Thoracic aorta (tissue), 2 donors: ENCODE measurements at places on chromosomes 12 and 14.
A peak's percentile ranks its signal among the peaks of the same experiment; 100 is the strongest.

GRCh38 chr14:30108975-30109700 is 181.5 kb upstream of the PRKD1 start:
- H3K27me3 ChIP-seq = no peaks in the 10 kb centered on the region
- no peak for DNase-seq
- no peak overlapping the region for H3K27ac ChIP-seq

GRCh38 chr14:89429199-89430181 is 12.5 kb upstream of the FOXN3 start:
- no peaks in the 10 kb centered on the region for H3K36me3 ChIP-seq
- peaks cover 35% of the 10 kb centered on the region for H3K4me1 ChIP-seq
- DNase-seq = no peak
- H3K27me3 ChIP-seq = no peaks in the 10 kb centered on the region

GRCh38 chr14:53399057-53399456 is 245.9 kb upstream of the DDHD1 start:
- H3K4me1 ChIP-seq = no peaks in the 10 kb centered on the region
- no peaks in the 10 kb centered on the region for H3K36me3 ChIP-seq
- H3K27ac ChIP-seq = no peak overlapping the region
- H3K4me3 ChIP-seq = no peak overlapping the region
- H3K27me3 ChIP-seq = no peaks in the 10 kb centered on the region

DNA sequence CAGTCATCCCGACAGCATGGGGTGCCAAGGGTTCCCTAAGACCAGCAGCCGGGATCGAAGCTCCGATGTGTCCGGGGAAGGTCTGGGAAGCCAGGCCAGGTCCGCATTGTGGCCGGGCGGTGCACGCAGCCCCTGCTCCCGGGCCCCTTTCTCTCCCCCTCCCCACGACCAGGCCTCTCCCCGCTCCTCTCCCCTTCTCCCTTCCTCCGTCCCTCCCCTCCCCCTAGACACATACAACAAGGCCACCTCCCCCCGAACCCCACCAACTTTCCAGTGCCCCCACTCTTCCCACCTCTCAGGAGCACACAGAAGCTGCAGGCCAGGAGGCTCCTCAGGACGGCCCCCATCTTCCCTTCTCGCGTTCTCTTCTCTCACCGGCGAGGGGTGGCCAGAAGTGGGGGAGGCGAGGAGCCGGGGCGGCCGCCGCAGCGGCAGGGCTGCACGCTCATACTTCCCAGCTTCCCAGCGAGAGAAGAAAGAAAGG is 413 bp downstream of the LRP6 start:
- H3K27me3 ChIP-seq = no peaks in the 10 kb centered on the region
- H3K4me3 ChIP-seq = peak overlapping the region; percentile 91
- peaks cover 25% of the 10 kb centered on the region for H3K4me1 ChIP-seq
- H3K36me3 ChIP-seq = no peaks in the 10 kb centered on the region
- DNase-seq = no peak

- peaks cover 29% of the 10 kb centered on the region for H3K4me1 ChIP-seq
- H3K27me3 ChIP-seq = no peaks in the 10 kb centered on the region
- H3K36me3 ChIP-seq = no peaks in the 10 kb centered on the region
- peak overlapping the region; percentile 43 for H3K4me3 ChIP-seq
- H3K27ac ChIP-seq = peak overlapping the region; percentile 98
Measured at GRCh38 chr12:93813972-93814821, 137.0 kb downstream of the CRADD start.

DNA sequence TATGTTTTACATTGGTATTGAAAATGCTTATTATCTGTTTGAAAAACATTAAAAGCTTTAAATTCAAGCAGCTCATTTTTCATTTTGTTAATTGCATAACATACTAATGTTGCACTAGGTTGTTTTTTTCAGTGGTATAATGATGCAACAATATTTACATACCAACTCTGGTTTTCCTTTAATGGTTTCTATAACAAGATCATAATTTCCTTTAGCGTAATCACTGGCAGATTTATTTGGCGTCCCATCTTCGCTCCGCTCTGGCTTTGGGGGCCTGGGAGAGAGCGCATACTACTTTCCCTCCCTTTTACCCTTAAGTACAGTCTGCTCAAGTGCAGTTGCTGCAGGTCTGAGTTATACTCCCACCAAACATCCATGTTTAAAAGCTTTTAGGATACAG is 574.1 kb downstream of the PRKD1 start:
- no peaks in the 10 kb centered on the region for H3K4me1 ChIP-seq
- no peak overlapping the region for H3K4me3 ChIP-seq
- no peak for DNase-seq
- H3K27me3 ChIP-seq = no peaks in the 10 kb centered on the region

GRCh38 chr12:27094726-27095125 is 12.3 kb upstream of the C12orf71 start:
- DNase-seq = no peak
- H3K4me1 ChIP-seq = no peaks in the 10 kb centered on the region
- H3K4me3 ChIP-seq = no peak overlapping the region
- H3K27ac ChIP-seq = no peak overlapping the region

DNA sequence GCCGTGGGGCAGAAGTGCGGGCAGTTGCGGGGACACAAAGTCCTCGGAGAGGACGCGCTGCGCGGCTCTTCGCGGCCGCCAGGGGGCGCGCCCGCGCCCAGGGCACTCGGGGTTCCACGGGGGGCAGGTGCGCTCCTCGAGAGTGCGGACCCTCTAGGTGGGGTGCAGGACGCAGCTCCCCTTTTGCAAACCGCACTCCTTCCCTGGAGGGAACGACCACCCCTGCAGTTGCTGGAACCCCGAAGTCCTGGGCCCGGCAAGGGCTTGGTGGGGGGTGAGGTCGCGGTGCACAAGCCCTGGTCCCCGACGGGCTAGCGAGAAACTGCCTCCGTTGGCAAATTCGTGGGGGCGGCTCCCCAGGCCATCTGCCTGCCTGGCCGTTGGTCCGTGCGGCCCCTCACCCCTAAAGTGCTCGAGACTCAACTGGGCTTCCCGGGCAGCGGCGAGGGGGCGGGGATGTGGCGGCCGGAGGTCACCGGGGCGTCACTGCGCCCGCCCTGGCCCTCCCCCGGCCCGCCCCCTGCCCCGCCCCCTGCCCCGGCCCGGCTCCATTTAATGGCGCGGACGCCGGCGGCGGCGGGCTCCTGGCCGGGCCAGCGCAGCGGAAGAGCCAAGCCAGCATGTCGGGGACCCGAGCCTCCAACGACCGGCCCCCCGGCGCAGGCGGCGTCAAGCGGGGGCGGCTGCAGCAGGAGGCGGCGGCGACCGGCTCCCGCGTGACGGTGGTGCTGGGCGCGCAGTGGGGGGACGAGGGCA is at the start of gene ADSS1:
Gene ADSS1 (plus strand): TSS at position 579 of the 756 bp plus-strand sequence. CDS start 42 bp downstream, at position 621.
- H3K27me3 ChIP-seq = no peaks in the 10 kb centered on the region
- DNase-seq = no peak
- peaks cover 4% of the 10 kb centered on the region for H3K36me3 ChIP-seq
- H3K27ac ChIP-seq = peak within 1 kb of the TSS; percentile 84
- peak within 1 kb of the TSS; percentile 90 for H3K4me3 ChIP-seq
- peaks cover 54% of the 10 kb centered on the region for H3K4me1 ChIP-seq

DNA sequence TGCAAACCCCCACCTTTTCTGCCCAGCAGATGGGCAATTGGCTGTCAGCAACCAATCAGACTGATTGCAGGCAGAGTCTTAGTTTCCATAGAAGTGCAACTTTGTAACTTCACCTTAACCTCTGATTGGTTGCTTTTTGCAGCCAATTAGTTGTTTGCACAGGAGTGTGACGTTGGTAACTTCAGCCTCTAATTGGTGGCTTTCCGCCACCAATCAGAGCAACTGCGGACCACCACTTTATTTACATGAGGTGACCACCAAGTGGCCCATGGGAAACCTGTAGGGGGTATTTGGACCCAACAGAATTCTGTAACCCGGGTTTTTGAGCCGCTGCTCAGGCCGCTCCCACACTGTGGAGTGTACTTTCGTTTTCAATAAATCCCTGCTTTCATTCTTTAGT is 32.3 kb downstream of the CDKN1B start:
- H3K27me3 ChIP-seq = no peaks in the 10 kb centered on the region
- peak overlapping the region; percentile 79 for H3K4me3 ChIP-seq
- peaks cover 21% of the 10 kb centered on the region for H3K4me1 ChIP-seq
- DNase-seq = no peak

DNA sequence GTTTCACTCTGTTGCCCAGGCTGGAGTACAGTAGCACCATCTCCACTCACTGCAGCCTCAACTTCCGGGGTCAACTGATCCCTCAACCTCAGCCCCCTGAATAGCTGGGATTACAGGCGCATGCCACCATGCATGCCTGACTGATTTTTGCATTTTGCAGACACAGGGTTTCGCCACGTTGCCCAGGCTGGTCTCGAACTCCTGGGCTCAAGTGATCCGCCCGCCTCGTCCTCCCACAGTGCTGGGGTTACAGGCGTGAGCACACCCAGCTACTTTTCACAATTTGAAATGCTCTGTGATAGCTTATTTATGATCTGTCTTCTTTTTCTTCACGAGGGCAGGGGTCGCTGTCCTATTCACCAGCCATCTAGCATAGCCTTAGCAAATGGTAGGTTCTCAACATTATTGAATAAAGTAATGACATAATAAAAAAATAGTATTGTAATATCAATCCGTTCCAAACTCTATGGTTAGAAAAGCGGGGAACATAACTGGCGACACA is 477 bp upstream of the DDX47 start:
- H3K27me3 ChIP-seq = no peaks in the 10 kb centered on the region
- no peak for DNase-seq
- H3K27ac ChIP-seq = no peak overlapping the region
- H3K4me3 ChIP-seq = peak overlapping the region; percentile 100
- peaks cover 14% of the 10 kb centered on the region for H3K4me1 ChIP-seq

DNA sequence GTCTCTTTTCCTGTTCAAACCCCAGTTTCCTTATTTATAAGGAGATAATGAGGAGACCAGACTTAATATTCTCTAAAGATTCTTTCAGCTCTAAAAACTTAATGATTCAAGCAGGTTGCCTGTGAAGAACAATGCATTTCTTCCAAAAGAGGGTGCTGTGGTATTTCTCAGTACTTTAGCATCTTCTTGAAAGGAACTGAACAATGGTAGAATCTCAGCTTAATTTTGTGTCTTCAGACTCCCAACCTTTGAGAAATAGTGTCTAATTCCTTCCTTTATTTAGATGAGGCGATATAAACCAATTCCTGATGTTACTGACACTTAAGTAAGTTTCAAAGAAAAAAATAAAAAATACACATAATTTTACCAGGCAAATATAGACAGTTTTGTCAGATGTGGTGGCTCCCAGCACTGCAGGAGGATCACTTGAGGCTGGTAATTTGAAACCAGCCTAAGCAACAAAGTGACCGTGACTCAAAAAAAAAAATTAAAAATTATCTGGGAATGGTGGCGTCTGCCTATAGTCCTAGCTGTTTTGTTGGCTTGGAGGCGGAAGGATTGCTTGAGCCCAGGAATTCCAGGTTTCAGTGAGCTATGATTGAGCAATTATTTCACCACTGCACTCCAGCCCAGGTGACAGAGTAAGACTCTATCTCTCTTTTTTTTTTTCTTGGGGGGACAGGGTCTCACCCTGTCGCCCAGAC is 76.9 kb upstream of the PSMA6 start:
- H3K27ac ChIP-seq = no peak overlapping the region
- no peak for DNase-seq
- no peaks in the 10 kb centered on the region for H3K36me3 ChIP-seq
- H3K4me3 ChIP-seq = no peak overlapping the region
- H3K4me1 ChIP-seq = no peaks in the 10 kb centered on the region

DNA sequence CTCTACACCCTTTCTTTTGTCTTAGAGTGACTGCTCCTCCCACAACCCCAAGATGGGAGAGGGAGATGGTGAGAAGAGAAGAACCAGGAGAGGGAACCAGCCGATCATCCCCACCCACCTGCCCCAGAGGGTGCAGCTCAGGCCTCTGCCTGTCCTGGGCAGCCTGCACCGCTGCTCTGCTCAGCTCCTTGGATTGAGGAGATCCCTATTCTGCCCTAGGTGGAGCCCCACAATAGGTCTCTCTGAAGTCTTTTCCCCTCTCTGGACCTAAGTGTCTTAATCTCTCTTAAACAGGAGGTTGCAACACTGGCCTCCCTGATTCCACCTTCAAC is 2.2 kb downstream of the ANKRD33 start:
- H3K4me1 ChIP-seq = peaks cover 9% of the 10 kb centered on the region
- no peak overlapping the region for H3K27ac ChIP-seq
- H3K27me3 ChIP-seq = no peaks in the 10 kb centered on the region
- DNase-seq = no peak
- H3K4me3 ChIP-seq = no peak overlapping the region
- no peaks in the 10 kb centered on the region for H3K36me3 ChIP-seq

DNA sequence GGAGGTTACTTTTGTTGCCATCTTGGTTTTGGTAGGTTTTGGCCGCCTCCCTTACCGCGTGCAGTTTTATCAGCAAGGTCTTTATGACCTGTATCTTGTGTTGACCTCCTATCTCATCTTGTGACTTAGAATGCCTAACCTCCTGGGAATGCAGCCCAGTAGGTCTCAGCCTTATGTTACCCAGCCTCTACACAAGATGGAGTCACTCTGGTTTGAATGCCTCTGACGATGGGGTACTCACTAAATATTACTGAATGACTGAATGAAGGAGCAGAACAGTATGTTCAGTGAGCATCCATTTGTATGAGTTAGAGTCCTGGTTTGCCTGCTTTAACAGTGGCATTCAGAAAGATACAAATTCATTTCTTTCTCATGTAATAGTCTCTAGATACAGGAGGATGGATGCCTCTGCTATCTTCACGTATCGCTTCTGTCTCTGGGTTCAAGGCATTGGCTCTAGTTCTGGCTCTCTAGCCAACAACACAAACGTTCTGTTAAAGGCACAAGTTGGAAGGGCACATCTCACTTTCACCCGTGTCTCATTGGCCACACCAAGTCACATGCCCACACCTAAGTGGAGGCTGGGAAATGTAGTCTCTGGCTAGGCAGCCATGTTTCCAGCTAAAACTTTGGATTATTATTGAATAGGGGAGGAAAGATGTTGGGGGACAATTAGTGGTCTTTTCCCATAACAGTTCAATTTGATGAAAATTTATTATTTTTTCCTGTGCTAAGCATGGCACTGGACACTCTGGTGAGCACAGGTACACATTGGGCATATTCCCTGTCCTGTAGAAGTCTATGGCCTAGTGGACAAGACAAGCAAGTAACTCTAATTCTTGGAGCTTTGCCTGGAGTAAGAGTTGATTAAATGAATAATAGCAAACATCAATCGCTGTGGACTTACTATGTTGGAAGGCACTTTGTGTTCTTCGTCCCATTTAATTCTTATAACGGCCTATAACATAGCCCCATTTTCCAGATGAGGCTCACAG is 75.2 kb upstream of the RPH3A start:
- H3K4me3 ChIP-seq = no peak overlapping the region
- no peaks in the 10 kb centered on the region for H3K36me3 ChIP-seq
- no peaks in the 10 kb centered on the region for H3K4me1 ChIP-seq
- H3K27ac ChIP-seq = no peak overlapping the region
- H3K27me3 ChIP-seq = no peaks in the 10 kb centered on the region
- DNase-seq = no peak
